ENCODE measurements at places on chromosomes 11 and 22.

DNA sequence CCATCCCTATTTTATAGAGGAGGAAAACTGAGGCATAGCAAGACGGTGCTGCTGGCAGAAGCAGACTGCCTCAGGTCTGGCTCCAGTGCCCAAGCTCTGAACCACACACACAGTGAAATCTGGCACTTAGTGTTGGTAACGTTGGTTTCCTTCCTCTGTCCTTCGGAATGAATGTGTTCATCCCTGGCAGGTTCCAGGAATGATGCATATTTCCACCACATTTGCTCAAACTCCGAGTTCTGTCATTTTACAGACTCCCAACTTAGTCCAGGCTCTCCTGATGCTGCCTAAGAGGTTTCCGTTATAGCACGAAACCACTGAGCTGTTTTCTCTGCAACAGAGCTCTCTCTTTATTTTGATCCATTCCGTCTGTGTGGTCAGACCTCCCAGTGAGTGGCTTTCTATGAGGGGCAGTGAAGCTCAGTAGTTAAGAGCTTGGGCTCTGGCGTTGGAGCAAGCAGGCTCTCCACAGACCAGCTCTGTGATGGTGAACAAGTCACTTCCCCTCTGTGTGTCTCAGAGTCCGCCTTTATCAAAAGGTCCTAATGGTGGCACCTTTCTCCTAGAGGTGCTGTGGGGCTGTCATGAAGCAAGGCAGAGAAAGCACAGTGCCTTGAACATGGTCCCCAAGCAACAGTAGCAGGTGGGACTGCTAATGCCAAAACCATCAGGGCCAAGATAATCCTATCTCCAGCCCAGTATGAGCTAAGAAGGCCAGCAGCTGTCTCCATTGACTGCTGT, 200.3 kb downstream of the MYO18B start:
- DNase-seq, result no peak

GRCh38 chr11:45658292-45658991, 7.0 kb downstream of the CHST1 start:
- DNase-seq, result no peak

DNA sequence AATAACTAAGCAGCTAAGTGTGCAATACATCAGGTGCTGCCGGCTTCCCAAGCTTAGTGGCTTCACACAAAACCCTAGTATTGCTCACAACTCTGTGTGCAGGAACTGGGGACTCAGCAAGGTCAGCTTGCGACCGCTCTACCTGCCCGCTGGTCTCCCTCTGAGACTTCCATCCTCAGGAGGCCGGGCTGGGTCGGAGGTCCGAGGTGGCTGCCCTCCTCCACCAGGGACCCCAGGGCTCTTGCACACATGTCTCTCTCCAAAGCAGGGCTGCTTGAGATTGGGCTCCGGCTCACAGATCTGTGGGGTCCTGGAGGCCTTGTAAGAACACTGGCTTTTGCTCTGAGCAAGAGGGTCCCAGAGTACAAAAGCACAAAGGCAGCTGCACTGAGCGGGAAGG, 25.4 kb upstream of the FGF19 start:
- no peak for DNase-seq

GRCh38 chr11:81874635-81875034, 859.0 kb downstream of the FAM181B start:
- DNase-seq, result no peak

DNA sequence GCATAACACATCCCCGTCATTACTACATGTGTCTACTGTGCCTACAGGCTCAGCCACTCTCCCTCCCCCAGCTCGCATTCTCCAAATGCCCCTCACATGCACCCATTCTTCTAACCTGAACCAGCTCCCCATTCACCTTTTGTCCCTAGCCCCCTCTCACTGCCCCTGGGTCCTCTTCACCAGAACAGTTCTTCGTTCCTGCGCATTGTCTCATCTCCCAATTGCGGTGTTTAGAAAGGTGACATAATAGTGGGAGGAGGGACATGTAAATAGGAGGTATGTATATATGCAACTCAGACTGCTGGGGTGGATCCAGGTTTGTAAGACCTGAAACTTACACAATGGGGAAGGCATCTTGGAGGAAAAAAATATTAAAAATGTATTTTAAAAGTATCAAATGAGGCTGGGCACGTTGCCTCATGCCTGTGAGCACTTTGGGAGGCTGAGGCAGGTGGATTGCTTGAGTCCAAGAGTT, 4.7 kb upstream of the VSIG2 start:
- no peak for DNase-seq

DNA sequence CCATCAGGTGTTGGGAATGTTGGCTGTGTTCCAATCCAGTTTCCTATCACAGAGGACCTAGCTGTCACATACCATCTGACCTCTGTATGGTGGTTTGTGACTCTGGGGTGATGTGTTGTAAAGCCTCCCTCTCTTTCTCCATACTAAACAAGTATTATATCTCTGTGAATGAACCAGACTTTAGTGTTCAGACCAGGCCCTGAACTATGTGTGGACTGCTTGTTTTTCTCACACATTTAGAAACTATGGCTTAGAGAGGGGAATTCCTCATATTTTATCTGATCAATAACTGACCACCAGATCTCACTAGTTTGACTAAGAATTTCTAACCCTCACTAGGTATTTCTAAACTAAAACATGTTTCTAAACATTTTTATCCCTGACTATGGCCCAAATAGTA, 17.5 kb downstream of the NCR3LG1 start:
- DNase-seq, result no peak

- DNase-seq, result no peak
Measured at GRCh38 chr11:75028321-75028720, 39.6 kb downstream of the NEU3 start.

DNA sequence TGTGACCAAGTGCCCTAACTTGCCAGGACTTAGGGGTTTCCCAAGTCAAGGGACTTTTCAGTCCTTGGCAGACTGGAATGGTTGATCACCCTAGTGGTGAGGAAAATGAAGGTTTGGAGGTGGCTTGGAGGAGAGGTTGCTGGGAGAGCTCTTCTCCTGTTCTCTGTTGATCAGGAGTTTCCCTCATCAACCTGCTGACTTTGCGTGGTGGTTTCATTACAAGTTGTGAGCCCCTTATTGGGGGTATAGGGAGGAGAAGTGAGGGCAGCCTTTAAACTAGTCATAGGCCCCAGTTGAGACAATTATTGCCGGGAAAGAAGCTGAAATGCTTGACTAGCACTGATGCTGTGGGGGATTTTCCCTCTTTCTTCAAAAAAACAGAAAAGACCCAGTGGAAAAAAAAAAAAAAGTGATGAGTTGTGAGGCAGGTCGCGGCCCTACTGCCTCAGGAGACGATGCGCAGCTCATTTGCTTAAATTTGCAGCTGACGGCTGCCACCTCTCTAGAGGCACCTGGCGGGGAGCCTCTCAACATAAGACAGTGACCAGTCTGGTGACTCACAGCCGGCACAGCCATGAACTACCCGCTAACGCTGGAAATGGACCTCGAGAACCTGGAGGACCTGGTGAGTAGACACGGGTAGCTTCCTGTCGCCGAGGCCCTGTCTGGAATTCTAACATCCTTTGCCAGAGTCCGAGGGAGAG, at the start of gene CXCR5:
Gene CXCR5, plus strand, starts transcription at position 525 of the 704 bp plus-strand sequence. Its CDS starts 50 bp downstream, at position 575.
- peak; percentile 56 for DNase-seq

- no peak for DNase-seq
Measured at GRCh38 chr22:39457198-39457555, 365 bp downstream of the MGAT3 start.

DNA sequence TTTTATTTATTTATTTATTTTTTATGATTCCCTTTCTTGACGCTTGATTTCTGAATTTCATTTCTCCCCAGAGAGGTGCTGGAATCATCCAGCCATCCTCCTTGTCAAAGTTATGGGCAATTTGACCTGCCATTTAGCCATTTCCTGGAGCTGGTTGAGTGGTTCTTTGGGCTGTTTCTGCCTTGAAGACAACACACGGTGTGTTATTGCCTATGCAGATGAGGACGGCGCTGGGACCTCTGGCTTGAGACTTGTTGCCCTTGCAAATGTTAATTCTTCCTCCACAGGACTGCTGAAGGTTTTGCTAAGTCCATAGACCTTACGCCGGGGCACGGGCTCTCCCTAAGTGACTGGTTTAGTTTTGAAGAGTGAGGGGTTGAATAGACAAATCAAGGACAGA, 147.9 kb upstream of the PLET1 start:
- no peak for DNase-seq

GRCh38 chr11:133901316-133901715, 55.5 kb downstream of the IGSF9B start:
- no peak for DNase-seq

DNA sequence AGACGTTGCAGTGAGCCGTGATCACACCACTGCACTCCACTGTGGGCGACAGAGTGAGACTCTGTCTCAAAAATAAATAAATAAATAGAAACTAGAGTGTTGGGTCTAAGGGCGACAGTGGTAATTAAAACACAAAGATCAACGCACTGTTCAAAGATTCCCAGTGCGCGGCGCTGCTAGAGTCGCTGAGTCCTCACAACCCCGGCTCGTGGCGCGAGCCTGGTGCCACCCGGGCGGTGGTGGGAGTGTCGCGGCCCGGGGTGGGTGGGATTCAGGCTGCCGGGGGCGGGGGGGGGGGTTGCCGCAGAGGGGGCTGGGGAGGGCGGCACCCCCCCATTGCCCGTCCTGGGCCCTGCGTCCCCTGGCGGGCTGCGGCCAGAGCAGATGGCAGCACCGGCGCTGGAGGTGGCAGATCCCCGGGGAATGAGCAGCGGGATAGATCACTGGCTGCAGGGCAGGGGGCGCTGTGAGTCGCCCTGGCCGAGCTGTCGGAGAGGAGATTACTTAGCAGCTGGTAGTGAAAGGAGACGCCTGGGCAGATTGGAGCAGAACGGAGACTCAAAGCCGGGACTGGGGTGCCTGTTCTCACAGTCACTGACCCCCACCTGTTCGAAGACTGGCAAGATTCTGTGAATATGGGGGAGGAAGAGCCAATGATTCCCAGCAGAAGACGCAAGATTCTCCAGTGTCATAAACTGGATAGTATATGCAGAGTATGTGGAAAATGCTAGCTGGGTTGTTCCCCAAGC, 30.2 kb upstream of the APOBEC3A start:
- peak; percentile 58 for DNase-seq

GRCh38 chr22:50269970-50270665, at the start of gene MAPK11:
TSS of gene MAPK11 (minus strand) at chr22:50270380. CDS start at chr22:50270292, 88 bp downstream.
- DNase-seq, result peak; percentile 68

GRCh38 chr22:23147617-23148387, 2.5 kb downstream of the RAB36 start:
- no peak for DNase-seq

DNA sequence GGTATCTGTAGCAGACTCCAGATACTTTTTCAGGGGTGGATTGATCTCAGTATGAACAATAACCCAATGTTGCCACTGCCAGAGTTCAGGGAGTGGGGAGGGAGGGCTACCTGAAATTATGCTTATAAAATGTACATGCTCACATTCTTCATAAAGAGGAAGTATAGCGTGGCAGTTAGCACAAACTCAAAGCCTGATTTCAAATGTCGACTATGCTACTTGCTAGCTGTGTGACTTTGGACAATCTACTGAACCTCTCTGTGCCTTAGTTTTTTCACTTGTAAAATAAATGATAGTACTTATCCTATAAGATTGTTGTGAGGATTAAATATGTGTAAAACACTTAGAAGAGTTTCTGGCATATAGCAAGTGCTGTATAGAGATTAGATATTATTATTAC, 26.5 kb upstream of the POU2AF1 start:
- no peak for DNase-seq

DNA sequence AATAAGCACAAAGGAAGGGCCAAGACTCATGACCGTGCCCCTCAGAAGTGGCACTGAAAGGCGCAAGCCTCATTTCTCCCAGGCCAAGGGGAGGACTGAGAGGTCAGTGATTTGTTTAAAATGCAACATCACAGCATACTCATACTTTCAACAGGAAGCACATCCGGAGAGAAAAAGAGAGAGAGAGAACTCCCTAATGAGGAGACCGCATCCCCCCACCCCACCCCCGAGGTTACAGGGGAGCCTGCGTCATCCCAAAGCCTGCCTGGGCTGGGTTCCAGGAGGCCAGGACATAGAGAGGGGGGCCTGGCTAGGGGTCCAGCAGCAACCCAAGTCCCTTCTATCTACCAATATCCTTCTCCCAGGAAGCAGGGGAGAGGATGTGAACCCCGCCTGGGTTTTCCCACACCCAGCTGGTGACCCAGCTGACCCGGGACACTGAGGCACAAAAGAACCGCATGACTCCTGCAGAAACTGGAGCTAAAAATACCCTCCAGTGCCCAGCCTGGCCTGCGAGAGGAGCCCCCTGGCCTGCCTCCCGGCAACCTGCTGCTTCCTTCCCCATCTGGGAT, 3.8 kb downstream of the CSNK1E start:
- no peak for DNase-seq

Data from stimulated activated CD4-positive, alpha-beta T cell treated with anti-CD3 and anti-CD28 coated beads, Interleukin-4, amount 100 ng/mL, for 24 hours (primary cell).